Activated T-helper 1 cell treated with Interleukin-2 at 50 U/mL for 16 hours (primary cell): ENCODE measurements at places on chromosomes 7 and 10.

DNA sequence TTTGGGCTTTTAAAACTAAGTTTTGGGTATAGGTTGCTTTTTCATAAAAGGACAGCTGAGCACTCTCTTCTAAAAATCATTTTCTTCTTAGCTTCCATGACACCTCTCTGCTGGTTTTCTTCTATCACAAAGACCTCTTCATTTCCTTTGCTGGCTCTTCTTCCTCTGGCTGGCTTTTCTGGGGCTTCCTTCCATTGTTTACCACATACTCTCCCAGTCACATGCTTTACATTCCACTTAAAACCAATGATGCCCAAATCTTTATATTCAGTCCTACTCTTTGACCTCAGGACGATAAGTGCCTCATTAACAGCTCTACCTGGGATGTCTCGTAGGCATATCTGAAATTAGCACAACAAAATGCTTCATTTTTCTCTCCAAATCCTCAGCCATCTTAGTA is 26.8 kb downstream of the FAM133B start:
- DNase-seq, result no peak

DNA sequence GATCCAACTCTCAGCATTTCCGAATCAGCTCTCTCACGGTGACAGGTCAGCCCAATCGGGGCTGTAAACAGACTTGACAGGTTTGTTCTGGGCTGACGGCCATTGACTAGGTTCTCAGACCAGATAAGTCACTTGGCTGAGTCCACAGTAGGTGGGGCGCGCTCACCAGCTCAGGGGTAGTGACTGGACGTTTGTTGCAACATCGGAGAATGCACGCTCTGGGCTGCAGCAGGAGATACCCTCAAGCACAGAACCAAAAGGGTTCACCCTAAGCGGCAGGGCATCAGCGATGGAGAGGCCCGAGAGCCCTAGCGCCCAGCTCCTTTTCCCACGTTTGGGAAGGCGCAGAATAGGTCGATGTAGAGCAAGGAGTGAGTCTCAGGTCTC is 1.8 kb downstream of the KLLN start:
- DNase-seq, result peak; percentile 1

DNA sequence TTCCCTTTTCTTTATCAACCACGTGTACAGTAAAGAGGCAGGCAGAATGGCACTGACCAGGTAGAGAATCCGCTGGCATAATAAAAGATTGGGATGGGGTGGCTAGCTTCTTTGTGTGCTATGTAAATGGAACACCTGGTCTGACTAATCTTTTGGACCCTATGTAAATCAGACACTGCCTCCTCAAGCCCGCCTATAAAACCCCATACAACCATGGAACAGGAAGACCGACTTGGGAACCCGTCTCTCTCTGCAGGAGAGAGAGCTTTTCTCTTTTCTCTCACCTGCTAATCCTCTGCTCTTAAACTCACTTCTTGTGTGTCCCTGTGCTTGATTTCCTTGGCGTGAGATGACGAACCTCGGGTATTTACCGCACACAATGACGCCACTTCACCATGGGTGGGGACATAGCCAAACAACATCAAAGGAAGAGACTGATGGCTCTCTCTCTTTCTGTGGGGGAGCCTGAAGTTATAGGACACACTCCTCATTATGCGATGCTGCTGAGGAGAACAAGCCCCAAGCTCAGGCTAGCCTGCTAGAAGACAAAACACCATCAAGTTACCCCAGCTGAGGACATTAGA is 94.2 kb downstream of the ARL5B start:
- no peak for DNase-seq

DNA sequence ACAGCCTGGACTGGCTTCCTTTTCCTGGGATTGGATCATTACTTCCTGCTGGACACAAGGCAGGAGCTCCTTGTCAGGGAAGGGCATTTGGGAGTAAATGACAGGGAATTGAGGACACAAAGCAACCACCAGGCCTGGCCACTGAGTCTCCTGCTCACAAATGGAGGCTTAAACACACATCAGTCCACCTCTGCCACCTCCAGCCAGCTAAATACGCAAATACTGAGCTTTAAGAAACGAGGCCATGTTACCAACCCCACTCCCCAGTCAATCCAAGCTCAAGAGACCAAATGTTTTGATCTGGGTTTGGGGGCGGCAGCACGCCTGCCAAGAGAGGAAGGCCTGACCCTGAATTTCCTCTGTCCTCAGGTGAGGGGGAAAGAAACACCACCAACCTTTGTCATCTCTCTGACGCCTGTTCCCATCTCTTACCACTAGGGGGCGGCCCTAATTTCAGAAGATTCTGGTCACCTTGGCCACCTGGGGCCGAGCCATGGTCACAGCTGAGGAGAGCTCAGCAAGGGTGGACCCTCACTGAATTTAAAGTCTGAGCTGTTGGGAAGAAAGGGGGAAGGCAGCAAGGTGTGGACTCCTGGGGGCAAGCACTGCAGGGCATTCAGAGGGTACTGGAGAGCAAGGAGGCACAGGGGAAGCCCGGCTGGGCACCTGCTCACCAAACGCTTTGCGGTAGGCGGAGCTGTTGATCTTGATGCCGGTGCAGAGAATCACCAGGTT is 16.5 kb downstream of the AIFM2 start:
- DNase-seq, result peak; percentile 23

- no peak for DNase-seq
Observed at GRCh38 chr7:64581926-64582894, 19.3 kb upstream of the ZNF680 start.

GRCh38 chr10:132839061-132839460 is 53.1 kb upstream of the NKX6-2 start:
- no peak for DNase-seq

- DNase-seq, result no peak
Observed at GRCh38 chr7:110786328-110786965, 304.5 kb upstream of the LRRN3 start.

GRCh38 chr7:107277331-107277730 is 108.5 kb downstream of the HBP1 start:
- DNase-seq, result no peak

- no peak for DNase-seq
Observed at GRCh38 chr10:14448197-14448990, 117.7 kb upstream of the FRMD4A start.

- DNase-seq, result no peak
Observed at GRCh38 chr7:99272476-99273045, at the start of gene MYH16. Gene MYH16, plus strand, starts transcription at chr7:99272839.

DNA sequence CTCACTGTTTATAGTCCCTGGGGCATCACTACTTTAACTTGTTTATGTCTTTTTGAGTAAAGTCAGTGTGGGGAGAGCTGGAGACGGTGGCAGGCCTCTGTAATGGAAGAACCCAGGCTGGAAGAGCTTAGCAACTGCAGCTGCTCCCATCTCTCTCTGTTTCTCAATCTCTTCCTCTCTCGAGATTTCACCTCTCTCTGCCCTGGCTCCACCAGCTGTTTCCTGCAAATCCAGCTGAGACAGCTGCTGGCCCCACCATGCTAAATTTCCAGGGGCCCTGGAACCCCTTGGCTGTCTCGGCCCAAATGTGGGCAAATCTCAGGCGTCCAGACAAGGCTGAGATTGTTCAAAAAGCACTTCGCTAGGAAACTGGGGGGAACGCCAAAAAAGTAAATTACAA is 25.8 kb upstream of the SLF2 start:
- no peak for DNase-seq

- no peak for DNase-seq
Observed at GRCh38 chr7:67858931-67859330, 862.3 kb downstream of the TYW1 start.

- DNase-seq, result no peak
Observed at GRCh38 chr7:92835851-92836488, 403 bp downstream of the CDK6 start.

GRCh38 chr10:58457761-58458616 is 54.7 kb upstream of the BICC1 start:
- DNase-seq, result no peak

- no peak for DNase-seq
Observed at GRCh38 chr10:109947111-109947920, 24.0 kb upstream of the XPNPEP1 start.

DNA sequence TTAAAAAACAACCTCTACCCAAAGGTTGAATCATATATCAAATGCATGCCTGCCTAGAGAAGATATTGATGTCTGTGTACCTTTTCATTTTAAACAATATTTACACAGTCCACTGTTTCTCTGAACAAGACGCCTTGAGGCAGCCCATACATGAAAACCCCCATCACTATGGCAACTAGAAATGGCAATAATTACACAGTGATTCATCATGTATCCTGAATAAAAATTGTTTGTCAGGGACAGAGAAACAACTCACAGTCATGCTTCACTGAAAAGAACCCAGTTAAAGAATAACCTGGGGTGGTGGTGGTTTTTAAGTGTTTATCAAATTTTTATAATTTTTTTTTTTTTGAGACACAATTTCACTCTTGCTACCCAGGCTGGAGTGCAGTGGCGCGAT is 19.7 kb downstream of the DNAJC12 start:
- DNase-seq, result no peak

GRCh38 chr10:125128397-125129075 is 31.8 kb downstream of the CTBP2 start:
- DNase-seq, result no peak

- no peak for DNase-seq
Observed at GRCh38 chr7:108589199-108589598, 19.5 kb downstream of the DNAJB9 start.

DNA sequence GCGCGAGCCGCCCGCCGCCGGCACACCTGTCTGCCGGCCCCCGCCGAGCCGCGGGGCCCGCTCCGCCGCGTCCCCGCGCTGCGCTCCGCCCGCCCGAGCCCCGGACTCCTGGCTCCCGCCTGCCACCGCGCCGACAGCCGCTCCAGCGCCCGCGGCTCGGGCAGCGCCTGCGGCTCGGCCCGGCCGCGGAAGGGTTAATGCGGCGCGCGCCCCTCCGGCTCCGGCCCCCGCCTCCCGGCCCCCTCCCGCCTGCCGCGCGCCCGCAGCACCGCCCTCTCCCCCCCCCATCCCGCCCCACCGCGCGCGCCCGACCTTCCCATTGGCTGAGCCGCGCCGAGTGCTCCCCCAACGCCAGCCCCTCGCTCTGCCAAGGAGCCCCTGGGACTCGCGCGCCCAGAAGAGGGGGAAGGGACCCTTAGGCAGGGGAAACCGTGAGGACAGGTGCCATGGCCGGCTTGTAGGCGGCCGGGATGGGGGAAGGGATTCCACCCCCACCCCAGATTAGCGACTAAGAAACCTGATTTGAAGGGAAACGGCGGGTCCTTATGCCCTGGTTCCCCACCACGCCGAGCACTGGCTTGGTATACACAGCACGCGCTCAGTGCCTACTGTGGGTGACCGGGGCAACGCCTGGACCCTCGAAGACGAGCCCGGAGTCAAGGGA is at the start of gene KCNH2:
KCNH2 (minus strand) TSS at position 196 of the 664 bp plus-strand sequence. CDS start 408 bp downstream, outside the sequence.
- DNase-seq, result no peak
